ENCODE measurements at places on chromosomes 3 and 15.

DNA sequence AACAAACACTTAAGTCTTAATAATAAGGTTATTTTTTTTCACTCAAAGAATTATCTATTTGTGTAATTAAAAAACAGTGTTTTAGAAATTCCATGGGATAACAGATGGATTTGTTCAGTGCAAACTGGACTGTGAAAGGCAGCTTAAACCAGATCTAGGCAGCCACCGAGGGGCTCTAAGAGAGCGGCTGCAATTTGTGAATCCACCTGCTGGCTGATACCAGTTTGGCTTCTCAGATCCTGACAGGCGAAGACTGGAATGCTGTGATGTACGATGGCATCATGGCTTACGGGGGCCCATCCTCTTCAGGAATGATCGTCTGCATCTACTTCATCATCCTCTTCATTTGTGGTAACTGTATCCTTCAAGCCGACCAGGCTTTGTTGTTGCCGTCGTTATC lies 119.6 kb downstream of the CHDH start:
- H3K36me3 ChIP-seq: no peaks in the 10 kb centered on the region
- H3K4me1 ChIP-seq: no peaks in the 10 kb centered on the region
- no peak for DNase-seq

DNA sequence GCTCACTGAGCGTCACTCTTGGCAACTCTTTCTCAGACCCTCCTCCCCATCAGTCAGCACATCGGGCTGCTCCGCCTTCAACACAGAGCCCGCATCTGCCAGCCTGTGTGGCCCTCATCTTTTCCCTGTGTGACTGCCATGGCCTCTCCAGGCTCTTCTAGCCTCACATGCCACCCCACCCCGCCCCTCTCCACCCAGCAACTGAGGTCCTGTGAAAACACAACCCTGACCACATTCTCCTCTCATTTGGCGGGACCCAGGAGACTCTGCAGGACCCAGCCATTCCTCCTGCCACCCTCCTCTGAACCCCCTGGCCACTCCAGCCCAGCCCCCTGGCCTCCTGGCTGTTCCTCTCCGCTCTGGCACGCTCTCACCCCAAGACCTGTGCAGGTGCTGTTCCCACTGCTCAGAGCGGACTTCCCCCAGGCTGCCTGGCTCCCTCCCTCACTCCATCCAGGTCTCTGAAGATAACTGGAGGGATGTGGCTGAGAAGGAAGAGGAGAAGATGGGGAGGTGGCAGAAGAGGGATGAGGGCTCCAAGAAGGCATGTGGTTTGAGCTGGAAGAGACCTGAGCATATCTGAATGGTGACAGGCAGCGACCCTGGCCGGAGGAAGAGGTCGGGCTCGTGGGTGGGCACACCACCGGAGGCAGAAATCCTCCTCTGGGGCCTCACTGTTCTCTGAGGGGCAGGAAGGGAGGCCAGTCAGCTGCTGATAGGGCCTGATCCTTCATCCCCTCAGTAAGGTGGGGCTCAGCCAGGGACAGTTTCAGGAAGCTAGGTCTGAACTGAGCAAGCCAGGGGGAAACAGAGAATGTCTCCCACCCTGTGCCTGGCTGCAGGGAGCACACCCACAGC lies 111.2 kb upstream of the RPL32 start:
- no peak overlapping the region for H3K27ac ChIP-seq
- no peak for DNase-seq
- H3K4me3 ChIP-seq: no peak overlapping the region

DNA sequence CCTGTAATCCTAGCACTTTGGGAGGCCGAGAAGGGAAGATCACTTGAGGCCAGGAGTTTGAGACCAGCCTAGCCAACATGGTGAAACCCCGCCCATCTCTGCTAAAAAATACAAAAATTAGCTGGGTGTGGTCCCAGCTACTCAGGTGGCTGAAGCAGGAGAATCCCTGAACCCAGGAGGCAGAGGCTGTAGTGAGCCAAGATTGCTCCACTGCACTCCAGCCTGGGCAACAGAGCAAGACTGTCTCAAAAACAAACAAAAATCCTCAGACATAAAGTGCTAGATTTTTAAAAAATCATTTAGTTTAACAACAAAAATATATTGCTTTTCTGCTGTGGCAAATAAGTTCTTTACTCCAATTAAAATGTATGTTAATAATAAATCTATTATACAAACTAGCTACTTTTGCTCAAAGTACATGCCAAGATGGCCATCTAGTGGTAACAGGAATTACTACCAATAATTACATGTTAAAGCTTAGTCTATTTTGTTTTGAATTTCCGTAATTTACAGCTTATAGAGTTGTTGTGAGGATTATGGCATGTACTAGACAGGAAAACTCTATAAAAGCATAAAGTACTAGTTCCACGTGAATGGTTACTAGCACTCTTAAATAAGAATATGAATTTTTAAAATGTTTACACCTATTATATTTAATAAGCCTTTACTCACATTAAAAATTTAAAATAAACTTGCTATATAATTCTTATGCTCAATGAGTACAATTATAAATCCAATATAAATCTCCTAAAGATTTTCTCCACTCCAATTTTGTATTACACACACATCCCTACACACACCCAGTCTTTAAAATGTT lies 39.0 kb downstream of the GABPB1 start:
- no peak overlapping the region for H3K4me3 ChIP-seq
- no peaks in the 10 kb centered on the region for H3K27me3 ChIP-seq
- no peak overlapping the region for H3K27ac ChIP-seq
- peaks cover under 1% of the 10 kb centered on the region for H3K36me3 ChIP-seq
- DNase-seq: peak; percentile 15
- no peaks in the 10 kb centered on the region for H3K4me1 ChIP-seq

DNA sequence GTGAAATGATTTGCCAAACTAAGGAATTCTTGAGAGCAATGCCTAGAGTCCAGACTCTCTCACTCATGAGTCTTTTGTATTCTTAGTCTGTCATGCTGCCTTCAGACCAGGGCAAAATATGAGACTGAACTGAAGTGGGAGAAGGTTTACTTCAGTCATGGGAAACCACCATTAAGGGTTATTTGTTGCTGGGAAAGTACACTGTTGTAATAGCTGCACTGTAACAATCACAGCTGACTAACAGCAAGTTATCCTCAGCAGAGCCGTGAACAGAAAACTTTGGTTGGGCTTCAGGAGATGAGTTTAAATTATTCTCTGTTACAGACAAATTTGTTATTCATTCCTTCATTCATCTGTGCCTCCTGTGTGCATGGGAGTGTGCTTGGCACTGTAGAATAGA lies 258.5 kb downstream of the ROBO2 start:
- H3K4me3 ChIP-seq: no peak overlapping the region
- no peaks in the 10 kb centered on the region for H3K36me3 ChIP-seq

- no peak overlapping the region for H3K27ac ChIP-seq
- no peaks in the 10 kb centered on the region for H3K27me3 ChIP-seq
- H3K4me1 ChIP-seq: peaks cover 11% of the 10 kb centered on the region
- DNase-seq: no peak
- no peak overlapping the region for H3K4me3 ChIP-seq
Observed at GRCh38 chr3:129558772-129559564, 16.0 kb downstream of the H1-8 start.

DNA sequence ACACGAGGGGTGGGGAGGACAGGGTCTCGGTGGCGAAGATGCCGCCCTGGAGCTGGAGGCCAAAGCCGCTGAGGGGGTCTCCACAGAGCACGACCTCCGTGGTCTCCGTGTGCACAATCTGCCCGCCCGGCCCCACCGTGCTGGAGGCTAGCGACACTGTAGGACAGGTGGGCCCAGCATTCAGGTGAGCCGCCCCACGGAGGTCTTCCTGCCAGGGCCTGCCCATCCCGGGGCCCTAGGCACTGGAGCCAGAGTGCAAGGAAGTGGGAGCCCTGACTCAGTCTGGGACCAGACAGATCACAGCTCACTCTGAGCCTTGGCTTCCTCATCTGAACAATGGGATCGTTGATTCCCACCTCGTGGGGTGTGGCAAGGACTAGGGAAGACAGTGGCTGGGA lies 25.8 kb downstream of the GRIP2 start:
- H3K4me3 ChIP-seq: no peak overlapping the region
- peaks cover 1% of the 10 kb centered on the region for H3K4me1 ChIP-seq
- DNase-seq: no peak
- no peaks in the 10 kb centered on the region for H3K27me3 ChIP-seq

DNA sequence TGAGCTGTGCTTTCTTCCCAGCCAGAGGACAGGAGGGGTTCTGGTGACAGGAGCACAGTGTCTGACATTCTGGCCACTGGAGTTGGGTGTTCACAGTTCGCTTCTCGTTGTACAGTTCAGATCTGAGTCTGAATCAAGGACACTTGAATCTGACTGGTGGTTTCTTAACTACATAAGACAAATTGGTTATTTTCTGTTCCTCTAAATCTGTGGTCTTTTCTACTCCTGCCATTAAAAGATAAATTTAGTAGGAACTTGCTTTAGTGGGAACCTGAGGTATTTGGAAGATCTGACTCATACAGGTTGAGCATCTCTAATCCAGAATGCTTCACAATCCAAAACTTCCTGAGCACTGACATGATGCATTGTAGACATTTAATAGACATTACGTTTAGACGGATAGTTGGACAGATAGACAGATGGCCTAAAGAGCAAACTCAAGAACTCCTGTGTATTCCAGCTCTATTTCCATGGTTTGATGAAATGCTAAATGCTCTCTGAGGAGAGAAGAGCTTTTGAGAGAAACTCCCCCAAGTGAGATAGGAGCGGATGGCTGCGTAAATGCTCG lies 71.0 kb downstream of the CCK start:
- no peak for DNase-seq
- H3K27ac ChIP-seq: no peak overlapping the region
- H3K36me3 ChIP-seq: peaks cover 81% of the 10 kb centered on the region
- no peak overlapping the region for H3K4me3 ChIP-seq
- H3K27me3 ChIP-seq: no peaks in the 10 kb centered on the region

DNA sequence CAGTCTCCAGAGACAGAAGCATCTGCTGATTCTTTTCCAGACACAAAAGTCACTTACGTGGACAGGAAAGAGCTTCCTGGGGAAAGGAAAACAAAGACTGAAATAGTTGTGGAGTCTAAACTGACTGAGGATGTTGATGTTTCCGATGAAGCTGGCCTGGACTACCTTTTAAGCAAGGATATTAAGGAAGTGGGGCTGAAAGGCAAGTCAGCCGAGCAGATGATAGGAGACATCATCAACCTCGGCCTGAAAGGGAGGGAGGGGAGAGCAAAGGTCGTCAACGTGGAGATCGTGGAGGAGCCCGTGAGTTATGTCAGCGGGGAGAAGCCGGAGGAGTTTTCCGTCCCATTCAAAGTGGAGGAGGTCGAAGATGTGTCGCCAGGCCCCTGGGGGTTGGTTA lies 25.4 kb downstream of the SYNM start:
- H3K36me3 ChIP-seq: peaks cover 67% of the 10 kb centered on the region
- H3K27me3 ChIP-seq: no peaks in the 10 kb centered on the region
- H3K27ac ChIP-seq: no peak overlapping the region
- DNase-seq: no peak
- H3K4me3 ChIP-seq: no peak overlapping the region
- H3K4me1 ChIP-seq: peaks cover 6% of the 10 kb centered on the region

DNA sequence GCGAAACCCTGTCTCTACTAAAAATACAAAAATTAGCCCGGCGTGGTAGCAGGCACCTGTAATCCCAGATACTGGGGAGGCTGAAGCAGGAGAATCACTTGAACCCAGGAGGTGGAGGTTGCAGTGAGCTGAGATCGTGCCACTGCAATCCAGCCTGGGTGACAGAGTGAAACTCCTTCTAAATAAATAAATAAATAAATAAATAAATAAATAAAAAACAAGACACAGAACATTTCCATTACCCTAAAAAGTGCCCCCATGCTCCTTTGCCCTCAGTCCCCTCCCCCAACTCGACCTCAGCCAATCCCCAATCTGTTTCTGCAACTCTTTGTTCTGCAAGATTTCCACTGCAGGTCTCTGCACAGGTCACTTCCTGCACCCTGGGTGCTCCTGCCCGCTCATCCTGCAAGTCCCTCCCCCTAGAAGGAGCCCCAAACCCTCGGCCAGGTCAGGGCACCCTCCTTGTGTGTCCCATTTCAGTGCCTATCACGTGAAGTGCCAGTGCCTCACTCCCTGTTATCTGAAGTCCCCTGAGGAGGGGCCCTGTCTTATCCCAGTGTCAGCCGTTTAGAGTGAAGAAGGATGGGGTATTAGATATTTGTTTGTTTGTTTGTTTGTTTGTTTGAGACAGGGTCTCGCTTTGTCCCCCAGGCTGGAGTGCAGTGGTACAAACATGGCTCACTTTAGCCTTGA lies 1.1 kb downstream of the FAM240A start:
- H3K36me3 ChIP-seq: no peaks in the 10 kb centered on the region
- H3K4me3 ChIP-seq: no peak overlapping the region
- H3K27me3 ChIP-seq: peaks cover 3% of the 10 kb centered on the region
- no peaks in the 10 kb centered on the region for H3K4me1 ChIP-seq
- no peak for DNase-seq

DNA sequence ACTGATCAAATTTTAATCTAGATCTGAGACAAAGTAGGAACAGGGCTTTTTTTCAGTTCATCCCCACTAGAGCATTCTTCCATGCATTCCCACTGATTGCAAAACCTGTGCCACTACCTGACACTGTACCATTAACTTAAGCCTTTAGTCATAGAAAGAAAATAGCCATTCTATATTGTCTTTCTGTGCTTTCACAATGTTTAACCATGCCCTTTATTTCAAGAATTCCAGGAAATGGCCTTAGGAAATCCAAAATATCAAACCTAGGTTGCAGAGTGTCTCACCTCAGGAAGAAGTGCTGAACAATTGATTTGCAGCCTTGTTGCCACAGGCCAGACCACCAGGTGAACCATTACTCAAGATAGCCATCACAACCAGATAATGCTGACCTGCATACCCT lies 56.2 kb upstream of the TGFBR2 start:
- no peak for DNase-seq
- no peak overlapping the region for H3K27ac ChIP-seq
- H3K4me3 ChIP-seq: no peak overlapping the region
- no peaks in the 10 kb centered on the region for H3K27me3 ChIP-seq
- H3K4me1 ChIP-seq: peaks cover 27% of the 10 kb centered on the region
- no peaks in the 10 kb centered on the region for H3K36me3 ChIP-seq

- H3K4me3 ChIP-seq: no peak overlapping the region
- H3K36me3 ChIP-seq: peaks cover 49% of the 10 kb centered on the region
- no peak for DNase-seq
Observed at GRCh38 chr3:136856665-136857064, 5.3 kb upstream of the NCK1 start.

DNA sequence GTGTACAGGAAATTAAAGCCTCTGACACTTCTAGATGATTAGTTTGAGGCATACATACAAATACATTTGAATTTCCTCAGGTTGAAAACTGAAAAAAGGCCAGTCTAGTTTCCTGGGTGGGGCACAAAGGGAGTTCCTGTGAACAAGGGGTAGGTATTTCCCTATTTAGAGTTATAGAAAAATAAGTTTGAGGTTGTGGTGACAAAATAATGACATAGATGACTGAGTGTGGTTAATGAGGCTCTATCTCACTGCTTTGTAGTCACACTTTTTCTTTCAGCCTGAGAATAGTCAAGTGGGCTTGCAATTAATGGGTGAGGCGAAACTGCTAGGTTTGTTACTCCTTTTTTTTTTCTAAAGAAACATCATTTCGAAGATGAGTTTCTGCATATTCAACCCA lies 4.3 kb downstream of the SLCO3A1 start:
- no peak overlapping the region for H3K4me3 ChIP-seq
- DNase-seq: no peak
- H3K36me3 ChIP-seq: no peaks in the 10 kb centered on the region
- H3K4me1 ChIP-seq: no peaks in the 10 kb centered on the region
- H3K27me3 ChIP-seq: peaks cover 41% of the 10 kb centered on the region

Data from neuronal stem cell (in vitro differentiated cells).